ENCODE measurements at places on chromosomes 5 and 9.

DNA sequence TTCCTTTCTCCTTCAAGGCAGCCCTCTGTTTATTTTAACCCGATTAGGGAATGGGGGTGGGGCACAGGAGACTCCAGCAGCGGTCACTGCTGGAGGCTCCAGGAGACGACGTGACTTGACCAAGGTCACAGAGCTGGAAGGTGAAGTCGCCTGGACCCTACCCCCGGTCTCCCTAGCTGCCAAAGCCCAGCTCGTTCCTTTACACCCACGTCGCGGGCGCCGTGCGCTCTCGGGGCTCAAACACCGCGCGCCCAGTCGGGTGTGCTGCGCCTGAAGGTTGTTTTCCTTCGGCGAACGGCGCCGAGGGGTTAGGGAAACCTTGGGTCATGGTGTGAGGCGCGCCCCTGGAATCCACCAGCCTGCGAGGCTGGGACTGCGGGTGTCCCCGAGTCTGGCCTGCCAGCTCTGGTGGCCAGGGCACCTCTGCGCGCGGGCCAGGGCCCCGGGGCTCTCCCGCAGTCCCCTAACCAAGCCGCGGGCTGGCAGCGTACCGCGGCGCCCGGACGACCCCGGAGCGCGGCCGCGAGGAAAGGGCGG, 747 bp upstream of the UNC5A start:
- no peak for DNase-seq

GRCh38 chr5:38764937-38765391, 80.8 kb upstream of the OSMR start:
- DNase-seq = no peak

GRCh38 chr5:150540615-150541396, 32.9 kb downstream of the NDST1 start:
- no peak for DNase-seq

DNA sequence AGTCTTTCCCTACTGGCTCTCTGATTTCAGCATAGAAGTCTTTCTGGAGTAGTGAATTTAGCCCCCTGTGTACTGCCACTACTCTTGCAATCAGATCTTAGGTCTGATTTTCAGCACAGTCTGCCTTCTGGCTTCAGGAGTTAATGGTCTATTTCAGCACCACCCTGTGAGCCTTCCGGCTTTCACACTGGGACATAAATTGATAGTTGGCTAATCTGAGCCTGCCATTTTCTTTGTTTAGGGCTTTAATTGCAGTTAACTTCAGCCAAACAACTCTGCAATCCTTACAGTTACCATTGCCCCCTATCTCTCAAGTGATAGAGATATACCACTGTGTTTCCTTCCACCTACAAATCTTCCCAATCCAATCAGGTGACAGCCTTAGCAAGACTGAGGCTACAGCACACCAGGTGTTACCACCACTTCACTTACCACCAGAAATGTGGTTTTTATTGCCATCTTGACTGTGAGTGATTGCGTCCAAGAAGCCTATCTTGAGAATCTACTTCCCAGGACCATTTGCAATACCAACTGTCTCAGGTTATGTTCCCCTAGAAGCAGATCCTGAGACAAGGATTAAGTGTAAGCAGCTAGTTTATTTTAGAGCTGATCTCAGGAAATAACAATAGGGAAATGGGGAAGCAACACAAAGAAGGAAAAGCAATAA, 51.9 kb upstream of the NEK6 start:
- DNase-seq = no peak

GRCh38 chr9:2473681-2474080, 147.9 kb upstream of the VLDLR start:
- no peak for DNase-seq

DNA sequence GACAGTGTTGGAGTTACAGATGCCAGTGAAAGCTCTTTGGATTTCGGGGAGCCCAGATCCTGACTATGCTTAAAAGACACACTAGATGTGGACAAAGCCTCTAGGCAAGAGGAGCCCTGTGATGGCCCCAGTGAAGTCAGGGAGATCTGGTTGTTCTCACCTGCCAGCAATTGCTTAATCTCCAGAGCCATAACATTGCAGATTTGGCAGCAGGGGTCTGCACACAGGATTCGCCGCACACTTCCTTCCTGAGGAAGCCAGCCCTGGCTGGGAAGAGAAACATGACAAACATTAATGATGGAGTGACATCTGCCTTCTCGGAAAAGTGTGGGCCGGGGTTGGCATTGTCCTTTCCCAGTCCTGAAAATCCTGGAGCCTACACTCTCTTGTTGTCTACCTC, 65.2 kb upstream of the PHF24 start:
- DNase-seq = no peak

DNA sequence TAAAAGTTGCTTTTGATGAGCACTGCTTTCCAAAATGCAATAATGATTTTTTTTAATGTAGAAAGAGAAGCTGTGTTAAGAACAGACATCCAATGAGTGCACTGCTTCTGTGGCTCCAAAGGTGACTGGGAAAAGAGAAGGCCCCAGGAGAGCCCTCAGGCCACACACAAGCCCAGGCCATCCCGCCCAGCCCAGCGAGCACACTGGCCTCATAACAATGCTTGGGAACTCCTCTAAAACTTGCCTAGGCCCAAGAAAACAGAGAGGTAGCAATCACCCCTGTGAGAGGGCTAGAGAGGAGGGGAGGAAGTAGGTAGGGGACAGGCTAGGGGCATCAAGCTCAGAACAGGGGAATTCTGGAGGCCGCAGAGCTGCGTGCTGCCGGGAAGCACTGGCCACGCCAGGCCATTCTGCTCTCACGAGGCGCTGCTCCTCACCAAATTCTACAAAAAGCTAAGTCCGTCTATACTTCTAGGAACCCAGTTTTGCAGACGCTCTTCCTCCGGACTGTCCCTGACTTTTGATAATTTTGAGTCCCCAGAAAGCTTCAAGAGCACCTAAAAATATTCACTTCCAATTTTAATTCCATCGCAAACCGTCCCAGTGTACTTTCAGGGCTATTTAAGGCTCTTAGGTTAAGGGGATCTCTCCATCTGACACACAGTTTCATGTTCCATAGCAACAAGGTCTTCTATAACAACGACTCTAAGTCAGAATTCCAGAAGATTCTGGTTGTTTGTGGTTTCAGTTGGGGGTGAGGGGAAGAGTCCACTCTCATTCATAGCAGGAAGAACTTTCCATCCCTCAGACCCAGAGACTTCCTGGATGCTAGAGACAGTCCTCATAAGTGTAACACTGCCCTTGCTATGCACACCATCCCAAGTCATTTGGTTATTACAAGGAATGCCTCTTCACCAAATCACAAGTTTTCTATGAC, 51.0 kb downstream of the HABP4 start:
- DNase-seq = no peak

DNA sequence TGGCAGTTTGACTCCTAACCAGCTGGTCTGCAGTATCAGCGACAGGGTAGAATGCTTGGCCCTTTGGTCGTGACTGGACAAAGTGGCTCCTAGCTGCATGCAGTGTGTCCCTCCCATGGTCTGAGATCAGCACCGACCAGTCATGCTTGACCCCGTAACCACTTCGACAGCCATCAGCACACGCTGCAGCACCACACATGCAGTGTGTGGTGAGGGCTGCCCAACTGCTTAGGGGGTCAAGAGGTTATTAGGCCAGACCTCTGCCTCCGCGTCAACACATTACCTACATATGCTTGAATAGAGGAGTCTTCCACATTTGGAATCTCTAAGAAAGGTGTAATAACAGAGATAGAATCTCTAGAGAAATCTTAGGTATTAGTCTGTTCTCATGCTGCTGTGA, 139.1 kb downstream of the FSTL4 start:
- no peak for DNase-seq

DNA sequence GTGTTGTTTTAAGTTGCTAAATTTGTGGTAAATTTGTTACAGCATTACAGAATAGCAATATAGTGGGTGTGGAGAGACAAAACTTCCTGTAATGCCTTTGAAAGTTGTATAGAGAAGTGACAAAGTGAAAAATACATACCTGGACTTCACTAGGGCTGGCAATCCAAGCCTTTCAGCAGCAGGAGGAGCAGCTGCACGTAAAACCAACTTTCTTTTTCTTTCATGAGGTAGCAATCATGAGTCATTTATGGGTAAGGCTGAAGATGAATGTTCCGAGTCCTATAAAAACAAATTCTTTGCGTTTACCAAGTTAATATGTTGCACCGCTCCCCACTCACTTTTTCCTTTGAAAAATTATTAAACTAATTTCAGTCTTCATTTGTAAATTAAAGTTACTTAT, 1138.2 kb downstream of the TAF11L14 start:
- DNase-seq = no peak

DNA sequence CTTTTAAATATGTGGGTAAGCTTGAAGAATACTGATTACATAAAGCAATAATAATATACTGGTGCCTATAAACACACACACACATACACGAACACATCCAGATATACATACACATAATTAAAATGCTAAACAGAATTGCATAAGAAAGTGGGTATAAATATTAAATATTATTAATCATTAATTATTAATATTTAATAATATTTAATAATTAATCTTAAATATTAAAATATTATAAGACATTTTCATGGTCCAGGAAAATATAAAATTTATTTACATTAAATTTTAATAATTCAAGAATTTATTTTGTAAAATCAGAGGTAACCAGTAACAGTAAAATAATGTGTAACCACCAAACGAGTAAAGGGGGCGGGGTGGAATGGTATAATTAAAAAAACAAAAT, 178.3 kb downstream of the TMEM232 start:
- no peak for DNase-seq

DNA sequence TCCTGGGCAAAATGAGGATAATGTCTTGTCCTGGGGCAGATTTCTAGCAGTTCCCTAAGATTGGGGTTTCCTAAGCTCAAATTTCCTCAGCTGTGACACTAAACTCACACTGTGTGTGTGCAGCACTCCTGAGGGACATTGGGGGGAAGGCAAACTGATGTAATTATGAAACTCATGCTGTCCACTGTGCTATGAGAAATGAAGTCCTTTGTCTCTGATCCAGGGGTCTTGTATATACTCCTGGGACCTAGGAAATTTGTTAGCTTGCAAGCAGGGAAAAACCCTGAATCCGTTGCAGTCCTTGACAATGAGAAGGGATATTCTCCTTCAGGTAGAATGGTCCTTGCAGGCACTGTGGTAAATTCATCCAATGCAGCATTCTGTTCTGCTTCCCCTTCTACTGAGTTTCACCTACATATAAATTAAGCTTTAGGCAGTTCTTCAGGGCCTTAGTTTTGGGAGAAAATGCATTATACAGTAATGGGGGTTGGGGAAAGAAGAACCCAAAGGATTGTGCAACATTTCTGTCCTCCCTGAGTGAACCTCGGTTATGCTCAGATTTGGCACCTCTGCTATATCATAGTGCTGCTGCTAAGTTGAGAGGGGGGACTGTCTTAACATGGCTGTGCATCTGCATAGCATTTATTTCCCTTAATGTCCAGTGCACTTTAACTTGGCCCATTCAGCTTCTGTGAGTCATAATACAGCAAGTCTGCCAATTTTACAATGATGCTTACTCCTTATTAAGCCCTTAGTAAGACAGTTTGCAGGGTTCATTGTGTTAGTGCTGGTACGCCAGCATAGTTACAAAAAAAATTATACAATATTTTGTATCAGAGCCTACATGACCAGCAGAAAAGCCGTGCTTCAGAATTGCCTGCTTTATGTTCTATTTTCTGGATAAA, 80.2 kb downstream of the PJA2 start:
- DNase-seq = no peak

DNA sequence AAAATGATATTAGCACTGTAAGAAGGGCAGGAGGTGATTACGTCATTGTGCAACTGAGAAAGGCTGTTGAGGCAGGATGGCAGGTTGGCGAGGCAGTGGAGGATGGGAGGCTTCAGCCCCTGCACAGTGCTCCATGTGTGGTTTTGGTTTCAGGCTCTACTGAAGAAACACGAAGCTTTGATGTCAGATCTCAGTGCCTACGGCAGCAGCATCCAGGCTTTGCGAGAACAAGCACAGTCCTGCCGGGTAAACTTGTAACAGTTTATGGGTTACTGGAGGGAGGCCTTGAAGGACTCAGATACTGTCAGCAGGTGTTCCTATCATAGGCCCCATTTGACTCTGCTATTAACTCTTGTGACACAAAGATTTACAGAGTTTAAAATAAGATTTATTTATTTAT, 35.1 kb downstream of the SPTAN1 start:
- DNase-seq = no peak
